Stimulated activated memory B cell treated with anti-CD40 and anti-IgM and Interleukin-4, amounts not matched to agents 10 μg/mL and 1 μg/mL and 100 μg/mL, for 72 hours (primary cell): ENCODE measurements at places on chromosomes 11 and 22.
A peak's percentile ranks its signal among the peaks of the same experiment; 100 is the strongest.

- peak; percentile 55 for ATAC-seq
Measured at GRCh38 chr11:43852057-43852636, 28.5 kb upstream of the ALKBH3 start.

DNA sequence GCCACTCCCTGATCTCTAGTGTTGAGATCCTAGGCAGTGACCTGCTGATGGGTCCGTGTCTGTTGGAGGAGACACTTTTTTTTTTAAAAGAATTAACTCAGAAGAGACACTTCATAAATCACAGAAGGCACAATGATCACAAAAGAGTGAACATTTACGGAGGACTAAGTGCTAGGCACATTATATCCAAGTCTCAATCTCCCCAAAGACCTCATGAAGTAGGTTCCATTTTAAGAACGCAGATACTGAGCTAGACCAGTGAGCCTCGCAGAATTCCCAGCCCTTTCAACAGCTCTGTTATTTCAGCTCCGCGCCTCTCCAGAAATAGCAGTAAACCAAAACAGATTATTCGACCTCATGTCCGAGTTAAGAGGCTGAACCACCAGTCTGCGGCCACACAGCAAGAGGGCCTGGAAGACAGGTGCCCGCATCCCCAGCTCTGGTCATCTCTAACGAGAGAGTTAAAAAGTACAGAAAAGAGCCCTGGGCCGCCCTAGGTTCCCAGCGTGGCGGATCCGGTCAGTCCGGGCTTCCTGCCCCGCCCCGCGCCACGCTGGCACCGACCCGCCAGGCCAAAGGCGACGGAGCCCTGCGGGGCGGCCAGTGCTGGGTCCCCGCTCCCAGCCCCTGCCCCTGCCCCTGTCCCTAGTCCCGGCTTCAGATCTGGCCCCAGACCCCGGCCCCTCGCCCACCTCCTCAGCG lies 612 bp downstream of the XBP1 start:
- ATAC-seq = peak; percentile 64

GRCh38 chr22:23233752-23234408 lies 53.6 kb downstream of the BCR start:
- ATAC-seq = peak; percentile 36

DNA sequence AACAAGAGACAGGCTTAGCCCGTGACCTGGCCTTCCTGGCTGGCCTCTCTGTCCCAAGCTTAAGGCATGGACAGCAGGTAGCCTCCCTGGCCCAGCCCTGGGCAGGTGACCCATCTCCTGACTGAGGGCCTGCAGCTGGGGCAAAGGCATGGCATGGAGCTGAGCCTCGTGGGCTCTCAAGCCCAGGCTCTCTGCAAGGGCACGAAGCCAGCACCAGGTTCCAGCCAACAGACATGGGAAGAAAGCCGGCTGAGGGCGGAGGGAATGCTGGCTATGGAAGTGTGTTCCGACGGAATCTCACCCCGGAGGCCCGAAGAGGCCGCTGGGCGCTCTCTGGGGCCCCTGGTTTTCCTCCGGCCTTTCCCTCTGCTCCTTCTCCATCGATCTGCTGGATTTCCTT lies 12.9 kb downstream of the DNAL4 start:
- no peak for ATAC-seq

DNA sequence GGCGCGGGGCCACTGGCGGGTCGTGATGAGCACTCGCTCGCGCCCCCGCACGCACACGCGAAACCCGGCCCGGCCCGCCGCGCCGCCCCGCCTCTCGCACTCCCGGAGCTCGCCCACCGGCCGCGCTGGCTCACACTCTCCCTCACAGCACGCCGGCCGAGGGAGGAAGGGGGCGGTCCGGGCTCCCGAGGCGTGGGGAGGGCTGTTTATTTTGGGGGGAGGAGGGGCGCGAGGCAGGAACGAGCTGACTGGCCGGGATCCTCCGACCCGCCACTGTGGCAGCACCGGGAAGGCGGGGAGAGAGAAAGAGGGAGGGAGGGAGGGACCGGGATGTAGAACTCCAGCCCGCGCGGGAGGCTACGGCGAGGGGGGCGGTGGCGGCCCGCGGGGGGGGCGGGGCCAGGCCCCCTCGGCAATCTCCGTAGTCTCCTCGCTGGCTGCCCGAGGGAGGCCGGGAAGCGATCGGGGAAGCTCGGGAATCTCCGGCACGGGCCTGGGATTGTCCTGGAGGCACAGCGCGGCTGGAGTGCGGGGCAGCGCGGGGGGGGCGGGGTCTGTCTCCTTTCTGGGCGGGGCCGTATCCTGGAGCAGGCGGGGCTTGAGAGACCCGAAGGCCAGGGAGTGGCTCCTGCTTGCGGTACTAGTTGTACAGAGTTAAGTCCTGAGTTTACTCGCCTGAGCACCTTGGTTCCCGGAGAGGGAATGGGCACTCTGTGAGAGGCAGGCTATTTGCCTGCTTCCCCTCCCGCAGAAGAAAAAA lies at the start of gene RBFOX2:
RBFOX2 (minus strand) TSS at position 179 of the 760 bp plus-strand sequence. CDS start 399 bp downstream, outside the sequence.
- ATAC-seq = peak; percentile 72

GRCh38 chr11:90795746-90796145 lies 572.9 kb upstream of the CHORDC1 start:
- no peak for ATAC-seq

DNA sequence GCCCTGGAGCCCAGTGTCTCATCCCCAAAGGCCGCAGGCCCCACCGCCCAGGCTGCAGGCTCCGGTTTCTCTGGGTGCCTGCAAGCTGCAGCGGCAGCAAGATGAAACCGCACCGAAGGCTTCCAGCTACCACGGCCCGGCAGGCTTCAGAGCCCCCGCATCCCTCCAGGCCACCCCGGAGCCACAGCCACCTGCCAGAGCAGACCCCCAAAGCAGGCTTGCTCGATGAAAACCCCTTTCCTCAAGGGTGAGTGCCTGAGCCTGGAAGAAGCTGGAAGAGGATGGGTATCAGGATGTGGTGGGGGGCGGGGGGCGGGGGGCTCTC lies 24.5 kb upstream of the GNB1L start:
- ATAC-seq = no peak

DNA sequence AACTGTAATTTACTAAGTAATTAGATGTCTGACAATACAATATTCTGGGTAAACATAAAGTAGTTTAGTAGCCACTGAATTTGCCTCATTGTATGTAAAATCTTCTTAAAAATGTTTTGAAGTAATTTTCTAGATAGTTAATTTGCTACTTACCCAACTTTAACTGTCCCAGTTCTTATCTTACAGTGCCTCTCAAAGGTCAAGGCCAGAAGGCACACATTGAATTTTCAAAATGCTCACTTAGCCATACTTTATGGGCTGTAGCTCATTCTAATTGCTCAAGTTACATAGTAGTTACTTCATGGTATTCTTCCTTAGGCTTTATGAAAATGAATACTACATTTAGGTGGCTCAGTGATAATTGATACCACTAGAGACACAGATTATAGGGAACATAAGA lies 666.6 kb downstream of the CNTN5 start:
- ATAC-seq = no peak

DNA sequence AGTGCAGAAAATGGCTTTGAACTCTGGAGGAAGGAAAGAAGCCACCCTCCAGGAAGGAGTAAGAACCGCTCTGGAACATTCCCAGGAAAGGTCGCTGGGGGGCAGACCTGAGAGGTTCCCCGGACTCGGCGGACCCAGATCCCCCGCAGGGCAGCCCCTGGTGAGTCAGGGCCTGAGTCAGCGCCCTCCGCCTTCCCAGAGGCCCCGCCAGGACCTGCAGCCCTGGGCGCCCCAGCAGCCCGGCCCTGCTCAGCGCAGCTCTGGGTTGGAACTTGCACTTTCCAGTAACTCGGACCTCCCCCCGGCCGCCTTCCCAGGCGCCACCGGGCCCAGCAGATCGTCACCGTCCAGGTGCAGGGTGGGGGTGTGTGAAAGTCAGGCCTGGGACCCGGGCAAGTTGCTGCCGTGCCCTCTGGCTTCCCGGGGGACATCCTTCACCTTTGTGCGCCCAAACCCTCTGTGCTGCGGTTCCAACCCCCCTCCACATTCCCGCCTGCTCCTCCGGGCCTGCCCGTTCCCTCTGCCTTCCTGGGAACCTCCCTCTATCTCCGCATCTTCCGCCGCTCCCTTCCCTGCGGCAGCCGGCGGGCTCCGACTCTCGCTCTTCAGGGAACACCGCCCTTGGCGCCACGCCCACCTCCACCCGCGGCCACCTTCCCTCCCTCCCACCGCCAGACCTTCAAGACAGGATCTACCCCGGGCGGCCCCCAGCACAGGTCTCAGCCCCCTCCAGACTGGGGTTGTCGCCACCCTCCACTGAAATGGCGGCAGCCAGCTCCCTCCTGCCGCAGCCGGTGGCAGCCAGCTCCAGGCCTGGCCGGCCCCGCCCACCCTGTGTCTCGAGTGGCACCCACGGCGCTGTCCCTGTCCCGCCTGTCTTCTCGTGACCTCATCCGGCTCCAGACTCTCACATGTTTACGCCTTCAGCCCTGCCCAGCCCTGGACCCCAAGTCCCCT lies 36.8 kb upstream of the WNT7B start:
- peak; percentile 95 for ATAC-seq

GRCh38 chr11:96863520-96863919 lies 473.7 kb downstream of the JRKL start:
- ATAC-seq = peak; percentile 39

- no peak for ATAC-seq
Measured at GRCh38 chr11:75478783-75479596, 46.0 kb upstream of the KLHL35 start.

DNA sequence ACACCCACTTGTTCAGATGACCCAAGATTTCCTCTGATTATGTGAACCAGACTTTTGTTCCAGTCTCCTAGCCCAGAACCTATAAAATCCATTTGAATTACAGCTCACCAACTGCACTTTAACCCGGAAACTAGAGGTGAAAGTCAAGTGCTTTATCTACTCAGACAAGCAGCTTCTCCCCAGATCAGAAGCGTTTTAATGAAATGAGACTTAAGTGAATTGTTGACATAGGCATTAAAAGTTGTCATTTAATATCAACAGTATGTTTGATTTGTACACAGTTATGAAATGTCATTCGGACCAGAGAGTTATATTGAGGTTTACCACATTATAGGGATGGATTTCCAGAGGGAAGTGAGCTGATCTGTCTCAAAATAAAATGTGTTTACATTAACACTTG lies 52.0 kb downstream of the CADM1 start:
- ATAC-seq = no peak

- no peak for ATAC-seq
Measured at GRCh38 chr22:44391481-44392445, 79.0 kb upstream of the SHISAL1 start.

GRCh38 chr11:78921509-78921908 lies 346.8 kb upstream of the NARS2 start:
- peak; percentile 25 for ATAC-seq

DNA sequence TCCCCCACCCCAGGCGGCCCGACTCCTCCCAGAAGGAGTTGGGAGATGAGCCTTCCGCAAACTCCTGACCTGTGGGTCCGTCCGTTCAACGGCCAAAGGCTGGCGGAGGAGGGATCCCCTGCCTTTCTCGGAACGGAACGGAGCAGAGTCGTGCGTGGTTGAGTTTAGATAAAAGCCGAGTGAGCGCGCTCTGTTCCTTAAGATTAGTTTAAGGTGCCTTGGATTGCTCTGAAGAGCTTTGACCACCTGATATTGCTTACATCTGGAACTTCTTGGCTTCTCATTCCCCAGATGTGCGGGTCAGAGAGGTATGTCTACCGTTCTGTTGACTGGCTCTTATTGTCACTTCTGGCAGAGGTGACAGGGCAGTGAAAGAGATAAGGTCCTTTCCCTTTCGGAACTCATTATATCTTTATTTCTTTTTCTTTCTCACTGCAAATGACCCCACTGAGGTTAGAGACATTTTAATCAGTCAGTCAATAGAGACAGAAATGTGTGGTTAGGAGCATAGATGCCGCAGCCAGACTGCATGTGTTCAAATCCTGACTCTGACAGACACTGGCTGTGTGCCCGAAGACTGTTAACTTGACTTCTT lies at the start of gene TRIM6:
TRIM6 (plus strand) TSS at position 31 of the 595 bp plus-strand sequence; CDS start at position 292, 261 bp downstream.
- no peak for ATAC-seq

DNA sequence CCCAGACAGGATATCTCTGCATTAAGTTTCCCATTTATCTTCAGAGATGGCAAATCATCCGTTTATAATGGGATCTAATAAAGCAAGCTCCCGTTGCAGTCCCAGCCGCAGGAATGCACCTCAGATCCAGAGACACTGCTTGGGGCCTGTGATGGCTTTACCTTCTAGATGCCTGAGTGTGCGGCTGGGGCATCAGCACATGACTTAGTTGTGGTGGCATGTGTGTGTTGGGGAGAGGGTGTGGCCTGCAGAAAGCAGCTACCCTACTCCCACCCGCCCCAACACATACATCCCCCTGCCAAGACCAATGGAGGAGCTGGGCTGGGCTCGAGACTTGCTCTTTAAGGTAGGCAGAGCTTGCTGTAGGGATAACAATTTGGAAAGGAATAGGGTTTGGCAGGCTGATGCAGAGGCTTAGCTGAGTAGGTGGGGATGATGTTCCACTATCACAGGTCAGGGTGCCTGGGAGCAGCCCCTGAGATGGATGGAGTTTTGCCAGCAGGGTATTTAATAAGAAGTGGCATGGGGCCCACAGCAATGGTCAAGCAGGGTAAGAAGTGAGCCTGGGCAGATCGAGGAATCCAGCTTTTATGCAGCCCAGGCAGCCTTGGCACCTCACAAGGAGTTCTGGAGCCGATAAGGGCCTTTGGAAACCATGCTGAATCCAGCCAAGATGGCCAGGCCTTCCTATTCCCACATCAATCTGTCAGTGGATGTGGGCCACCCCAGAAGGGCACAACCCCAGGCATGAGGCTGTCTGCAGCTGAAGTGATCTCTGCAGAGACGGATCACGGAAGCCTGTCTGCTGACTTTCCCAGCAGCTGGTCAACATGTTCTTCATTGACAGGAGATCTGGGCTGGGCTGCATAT lies 601.3 kb downstream of the BUD13 start:
- no peak for ATAC-seq
